ENCODE measurements at places on chromosomes 7 and 10.

GRCh38 chr10:1074748-1075308, 18.6 kb downstream of the WDR37 start:
- no peak for DNase-seq

DNA sequence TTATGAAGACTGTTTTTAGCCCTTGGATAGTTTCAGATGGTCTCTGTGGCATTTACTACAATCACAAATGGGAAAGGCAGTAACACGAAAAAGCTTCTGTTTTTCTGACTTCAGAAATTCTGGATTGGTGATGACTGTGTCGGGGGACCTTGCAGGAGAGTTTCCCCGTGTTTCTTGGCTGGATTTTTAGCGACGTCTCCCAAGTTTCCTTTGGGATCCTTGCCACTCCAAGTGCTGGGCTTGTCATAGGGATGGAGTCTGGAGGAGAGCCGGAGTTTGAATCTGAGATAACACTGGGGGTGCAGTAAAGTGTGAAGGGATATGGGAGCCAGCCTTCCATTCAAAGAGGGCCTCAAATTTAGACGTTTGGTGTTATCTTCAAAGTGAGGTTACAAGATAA, 179.0 kb downstream of the SNX10 start:
- no peak for DNase-seq

DNA sequence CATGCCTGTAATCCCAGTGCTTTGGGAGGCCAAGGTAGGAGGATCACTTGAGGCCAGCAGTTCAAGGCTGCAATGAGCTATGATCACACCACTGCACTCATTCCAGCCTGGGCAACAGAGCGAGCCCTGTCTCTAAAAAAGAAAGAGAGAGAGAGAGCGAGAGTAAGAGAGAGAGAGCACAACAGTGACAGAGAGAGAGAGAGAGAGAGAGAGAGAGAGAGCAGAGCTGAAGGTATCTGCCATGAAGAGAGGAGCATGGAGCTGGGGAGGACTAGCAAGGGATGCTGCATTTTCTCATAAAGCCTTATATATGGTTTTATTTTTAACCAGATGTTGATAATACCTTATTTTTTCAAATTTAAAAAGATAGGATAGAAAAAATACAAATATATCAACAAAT, 84.5 kb upstream of the RNF32 start:
- no peak for DNase-seq

- no peak for DNase-seq
Measured at GRCh38 chr7:108459922-108460551, 3.8 kb upstream of the NRCAM start.

- no peak for DNase-seq
Measured at GRCh38 chr7:158125721-158126120, 461.9 kb downstream of the PTPRN2 start.

DNA sequence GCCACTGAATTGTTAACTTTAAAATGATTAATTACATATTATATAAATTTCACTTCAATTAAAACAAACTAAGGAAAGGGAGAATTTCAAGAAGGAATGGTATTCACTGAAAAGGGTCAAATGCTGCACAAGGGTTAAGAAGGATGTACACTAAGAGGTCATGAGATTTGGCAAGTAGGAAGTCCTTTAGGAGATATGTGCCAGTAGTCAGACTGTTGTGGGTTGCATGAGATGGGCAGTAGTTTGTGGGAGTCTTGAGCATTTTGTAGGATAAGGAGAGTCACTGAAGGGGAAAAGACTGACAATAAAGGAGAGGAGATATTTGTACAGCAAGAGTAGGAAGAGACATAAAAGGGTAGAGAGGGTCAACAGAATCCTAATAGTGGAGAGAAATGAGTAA, 12.4 kb upstream of the PTPN12 start:
- DNase-seq: no peak

DNA sequence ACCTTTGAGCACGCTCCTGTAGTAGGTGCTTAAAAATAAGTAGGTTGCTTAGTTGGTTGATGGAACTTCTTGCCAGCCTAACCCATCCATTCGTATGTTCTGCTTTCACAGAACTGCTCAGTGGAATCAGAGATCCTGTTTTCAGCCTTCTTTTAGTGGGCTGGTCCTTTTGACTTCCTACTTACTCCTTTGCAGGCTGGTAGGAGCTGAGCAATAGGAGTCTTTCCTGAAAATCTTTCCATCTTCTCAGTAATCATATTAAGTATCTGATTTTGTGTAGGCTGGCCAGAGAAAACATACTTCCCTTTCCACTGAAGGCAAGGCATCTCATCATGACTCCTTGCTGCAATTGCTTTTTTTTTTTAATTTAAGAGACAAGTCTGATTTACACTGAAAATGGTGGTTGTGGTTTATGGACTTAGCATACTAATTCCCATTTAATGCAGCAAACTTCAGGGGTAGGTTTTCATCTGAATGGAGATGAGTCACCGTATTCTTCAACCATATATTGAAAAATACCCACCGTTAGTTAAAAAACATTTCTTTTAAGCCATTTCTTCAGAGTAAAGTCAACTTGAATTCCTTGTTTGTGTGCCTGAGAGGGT, 208.0 kb downstream of the ZNF365 start:
- no peak for DNase-seq

DNA sequence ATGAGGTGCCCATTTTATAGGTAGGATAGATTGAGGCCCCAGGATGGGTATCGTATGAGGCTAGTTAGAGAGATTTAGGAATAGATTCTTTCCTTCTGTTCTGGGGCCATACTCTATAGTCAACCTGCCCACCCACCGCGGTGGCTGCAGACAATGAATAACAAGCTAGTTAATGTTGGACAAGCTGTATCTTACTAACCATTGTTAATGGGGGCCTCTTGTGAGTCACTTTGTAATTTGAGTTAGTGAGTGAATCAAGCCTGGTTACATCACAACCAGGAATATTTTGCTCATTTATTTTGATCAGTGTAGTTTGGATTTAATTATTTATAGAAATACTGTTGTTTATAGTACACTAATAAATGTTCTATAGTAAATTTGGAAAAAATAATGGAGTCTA, 7.3 kb downstream of the SORCS3 start:
- DNase-seq: no peak

DNA sequence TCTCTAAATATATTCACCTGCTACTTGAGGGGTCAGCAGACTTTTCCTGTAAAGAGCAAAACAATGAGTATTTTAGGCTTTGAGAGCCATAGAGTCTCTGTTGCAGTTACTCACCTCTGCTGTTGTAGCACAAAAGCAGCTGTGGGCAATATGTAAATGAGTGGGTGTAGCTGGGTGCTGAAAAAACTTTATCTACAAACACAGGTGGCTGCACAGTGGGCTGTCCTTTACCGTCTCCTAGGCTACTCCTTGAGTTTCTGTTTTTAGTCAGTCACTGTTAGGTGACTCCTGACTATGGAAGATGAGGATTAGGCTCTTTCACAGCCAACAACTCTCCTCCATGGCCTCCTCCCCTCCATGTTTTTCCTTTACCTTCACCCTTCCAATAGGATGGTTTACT, 286.1 kb upstream of the C7orf33 start:
- DNase-seq: no peak

DNA sequence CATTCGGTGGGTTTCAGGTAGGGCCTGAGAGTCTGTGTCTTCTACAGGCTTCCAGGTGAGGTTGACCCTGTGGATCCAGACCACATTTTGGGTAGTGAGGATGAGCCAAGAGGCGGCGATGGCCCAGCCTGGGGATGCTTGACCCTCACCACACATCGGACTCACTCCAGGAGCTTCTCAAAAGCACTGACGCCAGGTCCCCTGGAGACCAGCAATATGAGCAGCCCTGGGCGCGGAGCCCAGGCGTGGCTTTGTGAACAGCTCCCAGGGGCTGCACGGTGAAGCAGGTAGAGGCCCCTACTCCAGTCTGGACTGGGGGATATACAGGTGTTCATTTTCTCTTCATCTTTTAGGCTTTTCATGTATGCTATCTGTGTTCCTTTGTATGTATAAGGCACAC, 139.7 kb upstream of the PCBD1 start:
- no peak for DNase-seq

DNA sequence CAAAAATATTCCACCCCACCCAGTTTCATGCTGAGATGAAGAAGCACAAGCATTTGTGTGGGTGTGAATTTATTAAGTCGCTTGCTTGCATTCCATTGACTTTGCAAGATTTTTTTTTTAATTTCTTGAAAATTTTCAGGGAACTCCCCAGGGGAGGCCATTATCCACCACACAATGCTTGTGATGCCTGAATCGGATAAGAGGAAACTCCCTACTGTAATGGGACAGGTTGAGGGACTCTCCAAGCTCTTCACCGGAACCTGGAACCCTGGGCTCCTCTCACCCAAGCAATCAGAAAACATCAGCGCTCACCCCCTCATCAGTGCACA, 153.6 kb upstream of the ZMIZ1 start:
- DNase-seq: no peak

- no peak for DNase-seq
Measured at GRCh38 chr10:30820261-30820991, 190.9 kb upstream of the LYZL2 start.

GRCh38 chr7:80637911-80638765, at the start of gene CD36:
CD36 (plus strand) TSS chr7:80638642; CDS start chr7:80646741, 8,099 bp downstream.
- no peak for DNase-seq

DNA sequence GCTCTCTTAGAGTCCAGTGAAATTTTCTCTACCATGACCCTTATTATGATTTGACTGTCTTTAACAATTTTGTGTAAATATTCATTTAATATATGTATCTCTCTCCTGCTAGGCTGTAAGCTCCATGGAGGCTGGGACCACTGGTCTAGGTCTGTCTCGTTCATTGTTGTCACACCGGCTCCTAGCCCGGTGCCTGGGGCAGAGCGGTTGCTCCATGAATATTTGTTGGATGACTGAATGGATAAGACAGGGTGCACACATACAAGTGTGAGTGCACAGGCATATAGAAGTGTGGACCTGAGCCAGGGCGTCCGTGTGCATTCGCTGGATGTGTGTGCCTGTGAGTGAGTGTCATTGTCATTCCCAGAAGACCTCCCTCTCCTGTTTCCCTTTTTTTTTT, 20.9 kb upstream of the LBX1 start:
- no peak for DNase-seq

DNA sequence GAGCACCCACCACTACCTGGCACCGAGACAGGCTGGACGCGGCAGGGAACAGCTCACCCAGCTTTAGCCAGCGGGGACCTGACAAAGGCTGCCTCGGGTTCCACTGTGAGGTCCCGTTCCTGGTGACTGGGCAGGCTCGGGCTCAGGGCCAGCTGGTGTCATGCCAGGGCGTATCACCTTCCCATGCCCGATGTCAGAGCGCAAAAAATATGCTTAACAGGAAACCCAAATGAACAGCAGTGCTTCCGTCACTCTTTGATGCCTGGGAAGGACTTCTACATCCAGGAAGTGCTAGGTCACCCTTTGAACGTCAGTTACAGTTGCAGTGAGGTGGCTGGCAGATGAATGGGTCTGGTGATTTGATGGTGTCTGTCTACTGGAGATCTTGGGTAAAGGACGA, 106.0 kb downstream of the ADARB2 start:
- no peak for DNase-seq

- no peak for DNase-seq
Measured at GRCh38 chr7:20438248-20438647, 107.5 kb downstream of the ITGB8 start.

- no peak for DNase-seq
Measured at GRCh38 chr7:29248713-29249382, 54.3 kb downstream of the CHN2 start.

DNA sequence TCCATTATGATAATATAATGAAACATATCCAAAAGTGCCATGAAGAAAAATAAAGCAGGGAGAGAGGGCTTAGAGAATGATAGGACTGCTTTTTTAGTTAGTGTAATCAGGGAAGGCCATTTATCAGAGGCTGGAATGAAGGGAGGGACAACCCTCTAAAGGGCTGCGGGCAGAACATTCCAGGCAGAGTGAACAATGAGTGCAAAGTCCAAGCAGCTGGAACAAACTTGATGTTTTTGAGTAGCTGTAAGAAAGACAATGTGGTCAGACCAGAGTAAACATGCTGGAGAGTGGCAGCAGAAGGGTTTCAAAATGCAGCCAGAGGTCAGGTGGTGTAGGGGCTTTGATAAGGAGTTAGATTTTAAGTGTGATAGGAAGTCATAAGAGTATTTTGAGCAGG, 65.6 kb upstream of the CCDC6 start:
- no peak for DNase-seq

GRCh38 chr7:66088861-66089838, 13.5 kb downstream of the ASL start:
- no peak for DNase-seq

DNA sequence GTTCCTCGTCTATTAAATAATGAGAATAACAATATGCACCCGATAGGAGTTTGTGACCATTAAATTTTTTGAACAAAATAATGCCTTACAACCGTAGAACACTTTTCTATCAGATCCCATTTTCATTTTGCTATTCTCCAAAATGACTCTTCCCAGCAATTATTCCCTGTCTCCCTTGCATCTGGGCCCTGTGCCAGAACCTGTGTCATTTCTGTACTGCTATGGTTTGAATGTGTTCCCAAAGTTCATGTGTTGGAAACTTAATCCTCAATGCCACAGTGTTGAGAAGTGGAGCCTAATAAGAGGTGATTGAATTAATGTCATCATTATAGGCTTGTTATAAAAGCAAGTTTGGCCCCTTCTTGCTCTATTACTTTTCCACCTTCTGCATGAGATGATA, 33.2 kb upstream of the SMNDC1 start:
- no peak for DNase-seq

DNA sequence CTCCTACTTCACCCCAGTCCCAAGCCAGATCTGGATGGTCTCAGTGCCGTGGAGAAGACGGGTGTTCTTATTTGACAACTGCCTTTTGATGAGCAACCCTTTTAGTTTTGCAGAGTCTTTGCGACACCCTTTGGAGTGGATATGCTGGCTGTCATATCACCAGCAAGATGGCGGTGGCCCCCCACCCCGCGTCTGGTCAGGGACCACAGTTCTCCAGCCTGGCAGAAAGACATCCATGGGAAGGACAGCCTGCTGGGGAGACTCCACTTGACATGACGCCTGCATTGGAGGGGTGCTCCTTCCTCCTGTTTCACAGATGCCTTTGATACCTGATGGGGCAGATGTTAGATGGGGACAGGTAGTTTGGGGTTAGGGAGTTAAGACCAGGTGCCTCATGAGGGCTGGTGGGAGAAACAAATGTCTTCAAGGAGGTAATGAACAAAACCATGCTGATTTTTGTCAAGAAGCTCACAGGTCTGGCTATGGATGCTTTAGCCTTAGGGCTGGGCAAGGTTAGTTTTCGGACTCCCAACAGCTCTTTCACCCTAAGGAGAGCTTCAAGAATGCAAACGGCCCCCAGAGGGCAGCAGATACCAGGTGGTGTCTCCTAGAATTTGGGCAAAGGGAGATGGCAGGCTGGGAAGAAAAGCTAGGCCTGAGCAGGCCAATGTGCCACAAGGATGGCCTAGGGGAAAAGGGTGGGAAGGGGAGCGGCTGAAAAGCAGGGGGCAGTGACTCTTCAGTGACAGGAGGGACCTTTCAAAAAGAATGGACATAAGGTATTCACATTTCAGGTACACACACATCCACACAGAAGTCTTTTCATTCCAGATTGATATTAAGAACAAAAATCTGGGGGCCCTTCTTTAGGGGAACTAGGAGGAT, 95.2 kb downstream of the CLEC2L start:
- peak; percentile 35 for DNase-seq

- DNase-seq: no peak
Measured at GRCh38 chr7:86867163-86867762, 192.2 kb downstream of the ELAPOR2 start.

- DNase-seq: no peak
Measured at GRCh38 chr7:94069162-94069739, 65.1 kb upstream of the BET1 start.

GRCh38 chr7:139033346-139034114, 2.3 kb downstream of the ZC3HAV1L start:
- no peak for DNase-seq

GRCh38 chr7:50138101-50138500, 45.1 kb upstream of the ZPBP start:
- no peak for DNase-seq

GRCh38 chr10:62870866-62871265, 54.7 kb upstream of the EGR2 start:
- DNase-seq: peak; percentile 50
